ENCODE measurements at places on chromosomes 2 and 18. TPM values are rescaled to one million over a fixed set of nuclear protein-coding genes. Genes with fewer than 3 reads are reported as not detected.

The MAP3K19 gene
- not detected for total RNA-seq

The INHA gene
- not detected for total RNA-seq

DNA sequence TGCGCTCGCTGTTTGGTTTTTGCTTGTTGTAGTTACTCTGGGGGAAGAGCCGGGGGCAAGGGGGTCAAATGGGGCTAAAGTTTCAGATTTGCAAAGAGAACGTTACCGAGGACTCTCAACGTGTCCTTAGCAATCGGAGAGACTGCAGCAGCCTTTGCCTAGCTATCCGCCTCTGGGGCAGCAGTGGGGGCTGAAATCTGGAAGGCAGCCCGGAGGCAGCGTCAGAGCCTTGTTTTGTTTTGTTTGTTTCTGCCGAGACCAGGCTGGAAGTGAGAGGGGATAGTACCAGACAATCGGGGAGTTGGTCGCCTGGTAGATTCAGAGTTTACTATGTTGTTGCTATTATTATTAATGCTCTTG is 1.2 kb downstream of the CDH20 start:
- DNase-seq: no peak

- DNase-seq: no peak
These were observed 97.3 kb downstream of the MMADHC start for GRCh38 chr2:149490296-149490695.
